ENCODE measurements at places on chromosomes 6 and 20.

DNA sequence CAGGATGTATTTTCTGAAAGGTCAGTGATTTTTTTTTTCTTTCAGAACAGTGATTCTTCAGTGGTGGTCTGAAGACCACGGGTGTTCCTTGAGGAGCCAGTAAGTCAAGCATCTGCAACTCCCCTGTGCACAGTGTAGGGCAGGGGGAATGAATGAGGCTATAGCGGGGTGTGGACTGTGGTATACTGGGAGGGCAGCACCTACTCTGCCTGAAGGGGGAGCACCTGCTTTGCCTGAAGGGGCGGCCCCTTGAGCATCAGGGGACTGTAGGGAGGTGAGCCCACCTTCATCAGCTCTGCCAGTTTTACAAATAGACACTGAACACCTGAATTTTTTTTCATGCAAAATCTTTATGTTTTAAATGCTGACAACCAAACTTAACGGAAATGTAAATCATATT lies 77.5 kb upstream of the RIPOR2 start:
- DNase-seq, result no peak

- DNase-seq, result no peak
Observed at GRCh38 chr20:10646886-10647420, 26.8 kb downstream of the JAG1 start.

- DNase-seq, result no peak
Observed at GRCh38 chr6:39706819-39707335, 18.3 kb downstream of the KIF6 start.

GRCh38 chr20:58666702-58667101 lies 15.6 kb downstream of the STX16 start:
- DNase-seq, result no peak

DNA sequence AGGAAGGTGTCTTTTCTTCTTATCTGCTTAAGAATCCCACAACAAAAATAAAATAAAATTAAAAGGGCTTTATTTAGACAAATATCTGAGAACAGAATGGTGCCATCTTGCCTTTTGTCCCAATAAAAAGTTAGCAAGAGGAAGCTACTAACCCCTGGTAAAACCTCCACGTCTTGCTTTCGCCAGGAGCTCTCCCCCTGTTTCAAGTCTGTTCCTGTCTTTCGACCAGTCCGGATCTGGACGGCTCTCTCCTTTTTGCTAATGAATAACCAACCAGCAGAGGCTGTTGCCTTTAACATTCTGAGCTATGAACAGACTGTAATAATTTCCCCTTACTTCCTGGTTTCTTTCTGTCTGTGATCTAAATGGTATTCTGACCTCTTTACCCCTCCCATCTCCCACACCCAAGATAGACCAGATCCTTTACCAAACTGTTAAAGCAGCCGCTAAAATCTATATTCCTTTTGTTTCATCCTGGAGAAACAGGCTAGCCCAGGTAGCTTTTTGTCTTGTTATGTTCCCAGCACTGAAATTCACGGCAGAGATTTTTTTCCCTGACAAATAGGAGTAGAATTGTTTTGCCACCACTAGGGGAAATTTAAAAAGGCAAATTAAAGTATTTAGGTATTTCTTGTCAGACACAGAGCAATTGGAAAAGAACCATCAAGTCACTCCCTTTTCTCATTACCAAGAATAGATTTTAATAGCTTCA lies at the start of gene FRK:
FRK (minus strand) TSS at position 320 of the 712 bp plus-strand sequence. CDS start 580 bp downstream, outside the sequence.
- peak; percentile 69 for DNase-seq

DNA sequence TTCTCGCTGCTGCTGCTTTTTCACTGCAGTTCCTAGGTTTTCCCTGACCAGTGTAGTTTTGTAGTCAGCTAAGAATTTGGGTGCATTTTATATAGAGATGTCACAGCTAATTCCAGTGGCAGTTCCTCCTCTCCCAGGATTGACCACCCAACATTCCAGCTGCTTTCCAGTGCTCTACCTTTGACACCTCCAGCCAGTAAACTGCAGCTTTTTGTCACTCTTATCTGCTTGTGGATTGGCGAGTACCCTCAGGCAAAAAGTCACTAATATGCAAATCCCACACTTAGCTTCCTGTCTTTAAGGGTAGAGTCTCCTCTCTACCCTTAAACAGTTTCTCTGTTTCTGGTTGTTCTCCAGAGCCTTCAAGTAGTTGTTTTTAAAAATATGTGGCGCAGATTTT lies 146.9 kb upstream of the KCNG1 start:
- no peak for DNase-seq

- DNase-seq, result peak; percentile 10
Observed at GRCh38 chr6:130766239-130767144, 60.7 kb upstream of the SMLR1 start.

- DNase-seq, result no peak
Observed at GRCh38 chr6:152329638-152330448, 307.3 kb downstream of the SYNE1 start.

- DNase-seq, result no peak
Observed at GRCh38 chr6:14897831-14898230, 348.0 kb upstream of the JARID2 start.

DNA sequence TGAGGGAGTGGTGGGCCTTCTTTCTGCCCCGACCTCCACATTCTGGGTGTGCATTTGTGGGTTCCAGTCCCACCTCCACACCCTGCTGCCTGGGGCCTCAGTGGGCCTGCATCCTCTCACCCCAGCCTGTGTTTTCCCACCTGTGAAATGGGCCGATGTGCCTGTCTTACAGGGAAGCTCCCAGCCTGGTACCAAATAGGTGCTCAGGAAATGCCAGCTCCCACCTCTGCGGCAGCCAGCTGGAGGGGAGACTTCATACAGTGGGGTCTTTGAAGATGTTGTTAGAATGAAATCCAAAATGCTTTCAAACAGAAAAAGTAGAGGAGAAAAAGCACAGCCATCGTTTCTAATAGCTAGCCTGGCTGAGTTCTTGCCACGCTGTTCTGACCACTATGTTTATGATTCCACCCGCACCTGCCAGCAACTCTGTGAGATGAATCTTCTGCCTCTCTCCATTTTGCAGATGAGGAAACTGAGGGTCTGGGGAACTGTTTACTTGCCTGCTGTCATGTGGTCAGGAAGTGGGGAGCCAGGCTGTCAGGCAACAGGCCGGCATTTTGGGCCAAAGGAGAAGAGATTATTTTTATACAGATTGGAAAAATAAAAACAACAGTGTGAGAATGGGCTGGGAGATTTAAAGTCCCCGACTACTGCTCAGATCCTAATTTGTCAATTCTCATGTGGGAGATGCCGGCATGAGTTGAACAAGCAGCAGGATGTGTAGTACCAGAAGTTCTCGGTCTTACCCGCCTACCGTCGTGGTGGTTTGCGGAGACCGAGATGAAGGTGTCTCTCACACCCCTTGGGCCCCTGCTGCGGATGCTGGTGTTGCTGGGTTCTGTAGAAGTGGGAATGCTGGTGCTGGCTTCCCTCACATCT lies 4.6 kb downstream of the TMEM181 start:
- DNase-seq, result no peak

DNA sequence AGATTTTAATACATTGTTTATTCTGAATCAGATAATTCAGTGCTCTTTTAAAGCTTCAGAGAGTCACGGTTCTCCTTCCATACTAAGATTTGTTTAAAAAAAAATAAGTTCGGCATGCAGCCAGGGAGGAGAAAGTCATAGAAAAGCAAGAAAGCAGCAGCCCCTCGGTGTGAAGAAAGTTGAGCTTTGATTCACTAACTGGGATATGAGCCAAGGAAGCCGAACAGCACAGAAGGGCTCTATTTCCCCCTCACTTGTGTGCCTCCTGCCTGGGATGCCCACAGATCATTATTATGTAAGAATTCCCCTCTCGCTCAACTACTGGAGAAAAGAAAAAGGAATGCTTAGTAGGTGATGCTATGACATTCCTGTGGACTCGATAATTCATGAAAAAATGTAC lies 69.3 kb upstream of the SYNJ2 start:
- DNase-seq, result no peak

DNA sequence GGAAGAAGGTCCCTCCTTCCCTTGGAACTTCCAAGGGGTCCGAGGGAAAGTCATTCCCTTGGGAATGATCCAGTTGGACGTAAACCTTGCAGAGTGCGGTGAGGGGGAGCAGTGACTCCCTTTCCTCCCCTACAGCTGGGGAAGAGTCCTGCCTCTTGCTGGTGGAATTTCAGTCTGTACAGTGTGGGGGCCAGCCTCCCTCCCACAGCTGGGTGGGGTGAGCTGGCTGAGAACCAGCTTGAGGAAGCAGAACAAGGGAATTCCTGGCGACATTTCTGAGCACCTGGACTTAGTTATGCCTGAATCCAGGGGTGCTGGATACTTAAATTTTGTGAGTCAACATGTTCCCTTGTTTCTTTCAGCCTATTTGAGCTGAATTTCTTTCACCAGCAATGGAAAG lies 152.0 kb downstream of the ANKRD60 start:
- DNase-seq, result no peak

DNA sequence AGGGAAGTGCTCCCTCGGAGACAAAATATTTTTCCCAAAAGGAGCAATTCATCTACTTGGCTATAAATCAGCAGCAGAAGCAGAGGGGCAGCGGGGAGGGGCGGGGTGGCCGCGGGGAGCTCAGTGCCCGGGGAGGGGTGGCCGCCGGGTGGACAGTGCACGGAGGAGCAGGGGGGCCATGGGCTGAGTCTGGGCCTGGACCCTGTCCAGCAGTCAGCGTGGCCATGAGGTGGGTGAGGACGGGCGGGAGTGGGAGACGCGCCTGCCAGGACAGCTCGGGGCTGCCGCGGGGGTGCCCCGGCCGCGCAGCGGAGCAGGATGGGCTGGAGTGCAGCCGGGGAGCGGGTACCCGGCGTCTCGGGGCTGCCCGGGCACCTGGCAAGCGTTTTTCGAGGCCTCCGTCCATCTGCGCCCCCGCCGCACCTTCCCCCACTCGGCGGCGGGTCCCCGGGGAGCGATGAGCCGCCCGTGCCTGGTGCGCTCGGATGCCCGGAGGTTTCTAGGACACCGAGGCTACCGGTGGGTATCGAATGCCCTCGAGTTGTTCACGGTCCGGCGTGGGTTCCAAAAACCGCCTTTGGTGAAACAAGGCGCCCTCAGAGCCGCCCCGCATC lies 229.5 kb downstream of the THBS2 start:
- no peak for DNase-seq

- no peak for DNase-seq
Observed at GRCh38 chr20:18853946-18854646, 40.5 kb downstream of the SCP2D1 start.

DNA sequence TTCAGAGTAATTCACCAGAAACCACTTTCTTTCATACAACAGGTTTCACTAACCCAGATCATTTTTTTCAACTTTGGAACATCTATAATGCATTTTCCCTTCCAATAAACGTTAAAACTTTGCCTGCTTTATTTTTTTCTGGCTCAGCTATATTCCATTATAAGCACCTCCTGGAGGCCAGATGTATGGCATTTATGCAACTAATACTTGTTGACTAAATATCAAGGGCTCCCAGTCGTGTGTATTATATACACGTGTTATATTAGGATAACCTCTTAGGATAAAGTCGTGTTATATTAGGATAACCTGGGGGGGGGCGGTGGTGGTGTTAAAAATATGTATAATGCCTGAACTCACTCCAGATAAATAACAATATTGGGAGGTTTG lies 6.7 kb downstream of the OPN5 start:
- no peak for DNase-seq

- DNase-seq, result no peak
Observed at GRCh38 chr6:170443151-170443662, 109.9 kb downstream of the PSMB1 start.

- DNase-seq, result no peak
Observed at GRCh38 chr6:64429926-64430325, 794.3 kb downstream of the PHF3 start.

DNA sequence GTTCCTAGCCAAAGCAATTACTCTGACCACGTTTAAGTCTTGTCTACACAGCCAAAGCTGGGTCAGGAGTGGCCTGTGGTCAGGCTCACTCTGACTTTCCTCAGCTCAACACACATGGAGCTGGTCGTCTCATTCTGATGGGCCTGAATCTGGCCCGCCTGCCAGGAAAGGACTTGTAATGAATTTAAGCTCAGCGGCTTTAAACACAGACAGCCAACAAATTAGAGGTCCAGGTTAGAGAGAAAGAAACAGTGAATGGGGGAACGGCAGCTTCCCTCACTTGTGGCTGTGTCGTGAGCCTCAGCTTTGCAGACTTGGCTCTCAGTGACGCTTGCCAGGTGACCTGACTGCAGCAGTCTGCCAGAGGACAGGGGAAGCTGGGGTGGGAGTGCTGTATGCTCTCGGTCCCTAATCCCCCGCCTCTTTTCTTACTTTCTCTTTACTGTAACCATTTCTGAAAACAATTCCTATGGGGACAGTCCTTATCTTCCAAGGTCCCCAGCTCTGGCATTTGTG lies 121.9 kb upstream of the AGPAT4 start:
- no peak for DNase-seq

DNA sequence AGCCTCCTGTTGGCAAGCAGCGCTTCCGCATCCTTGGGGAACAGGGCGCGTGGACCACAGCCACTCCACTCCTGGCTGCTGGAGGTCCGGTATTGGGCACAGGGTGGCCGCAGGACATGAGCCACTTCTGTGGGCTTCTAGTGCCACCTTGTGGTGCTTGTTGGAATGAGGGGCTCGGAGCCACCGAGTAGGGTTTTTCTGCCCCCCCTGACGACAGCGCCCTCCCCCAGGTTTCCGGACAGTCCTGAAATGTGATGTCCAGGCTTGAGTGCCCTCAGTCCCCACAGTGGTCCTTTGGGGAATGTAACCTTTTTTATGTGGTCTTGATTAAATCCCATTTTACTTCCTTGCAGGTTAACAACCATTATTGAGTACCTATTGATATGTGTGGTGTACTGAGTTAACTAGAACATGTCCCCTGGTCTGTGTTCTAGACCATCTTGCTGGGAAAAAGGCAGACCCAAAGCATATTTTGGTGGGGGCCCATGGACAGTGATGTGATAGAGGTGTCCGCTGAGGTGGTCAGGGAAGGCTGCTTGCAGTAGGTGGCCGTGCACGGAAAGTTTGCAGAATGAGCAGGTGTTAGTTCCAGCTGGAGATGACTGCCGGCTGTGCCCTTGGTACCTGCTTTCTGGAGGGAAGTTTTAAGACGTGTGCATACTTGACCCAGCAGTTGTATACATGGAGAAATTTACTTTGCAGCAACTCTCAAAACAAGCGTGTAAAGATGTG lies 70.0 kb downstream of the PTPN1 start:
- DNase-seq, result no peak

DNA sequence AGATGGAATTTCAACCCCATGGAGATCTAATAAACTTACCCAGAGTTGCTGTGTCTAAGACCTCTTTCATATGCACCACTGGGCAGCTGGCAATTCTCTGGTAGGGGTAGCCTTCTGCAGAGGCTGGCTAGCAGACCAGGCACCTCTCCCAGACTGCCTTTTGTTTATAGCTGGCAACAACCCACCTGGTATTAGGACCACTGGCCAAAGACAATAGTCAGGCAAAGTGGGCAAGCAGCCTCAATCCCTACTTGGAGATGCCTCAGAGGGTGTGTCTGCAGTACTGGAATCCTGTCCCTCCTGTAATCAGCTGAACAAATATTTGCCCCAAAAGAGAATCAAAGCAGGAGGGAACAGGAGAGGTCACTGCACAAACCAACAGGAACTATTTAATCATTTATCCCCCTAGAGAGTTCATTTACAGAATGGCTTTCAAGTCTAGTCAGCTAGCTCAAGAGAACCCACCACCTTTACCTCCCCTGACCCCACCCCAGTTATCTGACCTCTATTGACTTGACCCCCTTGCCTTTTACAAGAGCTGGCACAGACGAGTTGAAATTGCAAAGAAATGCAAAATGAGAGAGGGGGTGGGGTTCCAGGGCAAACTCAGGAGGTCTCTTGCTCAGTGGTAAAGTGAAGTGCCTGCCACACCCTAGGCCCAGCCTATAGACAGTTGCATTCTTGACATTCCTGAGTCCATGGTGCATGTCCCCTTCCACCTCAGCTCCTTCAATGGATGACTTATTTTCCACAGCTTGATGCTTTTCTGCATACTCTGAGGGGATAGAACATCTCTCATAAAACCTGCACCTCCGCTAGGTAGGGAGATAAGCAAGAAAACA lies 2.8 kb downstream of the BCL2L1 start:
- peak; percentile 89 for DNase-seq

GRCh38 chr20:19427480-19427879 lies 215.0 kb downstream of the SLC24A3 start:
- DNase-seq, result peak; percentile 89

Data from LNCaP clone FGC (cell line).